ENCODE measurements at places on chromosomes 2 and 18.

DNA sequence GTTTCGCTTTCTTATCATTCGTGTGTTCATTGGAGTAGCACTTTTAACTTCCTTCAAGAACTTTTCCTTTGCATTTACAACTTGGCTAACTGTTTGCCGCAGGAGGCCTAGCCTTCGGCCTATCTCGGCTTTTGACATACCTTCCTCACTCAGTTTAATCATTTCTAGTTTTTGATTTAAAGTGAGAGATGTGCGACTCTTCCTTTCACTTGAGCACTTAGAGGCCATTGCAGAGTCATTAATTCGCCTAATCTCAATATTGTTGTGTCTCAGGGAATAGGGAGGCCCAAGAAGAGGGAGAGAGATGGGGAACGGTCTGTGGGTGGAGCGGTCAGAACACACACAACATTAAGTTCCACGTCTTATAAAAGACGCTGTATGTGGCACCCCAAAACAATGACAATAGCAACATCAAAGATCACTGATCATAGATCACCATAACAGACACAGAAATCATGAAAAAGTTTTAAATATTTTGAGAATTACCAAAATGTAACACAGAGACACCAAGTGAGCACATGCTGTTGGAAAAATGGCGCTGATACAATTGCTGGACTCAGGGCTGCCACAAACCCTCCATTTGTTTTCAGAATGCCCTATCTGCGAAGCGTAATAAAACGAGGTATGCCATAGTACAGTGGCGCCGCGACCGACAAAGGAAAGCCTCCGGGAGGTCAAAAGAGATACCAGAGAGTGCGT is 553 bp downstream of the TIGD1 start:
- DNase-seq: no peak

DNA sequence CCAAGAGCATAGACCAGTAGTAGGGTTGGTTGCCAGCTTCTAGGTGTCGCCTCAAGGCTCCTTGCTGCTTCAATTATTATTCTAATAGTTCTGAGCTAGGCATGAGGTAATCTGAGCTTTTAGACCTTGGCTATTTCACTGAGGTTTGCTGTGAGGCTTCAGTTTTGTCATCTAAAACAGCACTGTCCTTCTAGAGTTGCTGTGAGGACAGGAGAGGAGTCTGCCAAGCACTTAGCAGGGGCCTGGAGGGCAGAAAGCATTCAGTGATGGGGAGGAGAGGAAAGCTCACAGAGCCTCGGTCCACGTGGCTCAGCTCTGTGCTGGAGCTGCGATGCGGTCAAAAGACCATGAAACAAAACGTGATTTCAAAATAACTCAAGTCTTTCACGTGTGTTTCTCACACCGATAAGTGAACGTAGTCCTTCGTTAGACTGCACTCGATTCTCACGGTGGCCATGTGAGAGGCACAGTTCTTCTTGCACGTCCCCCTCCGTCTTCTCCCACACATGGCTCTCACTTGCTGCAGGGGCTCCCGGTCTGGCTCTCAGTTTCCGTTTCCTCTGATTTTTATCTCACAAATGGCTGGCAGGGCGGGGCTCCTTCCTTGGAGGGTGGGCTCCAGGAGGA is 113.7 kb downstream of the B3GNT2 start:
- DNase-seq: no peak

DNA sequence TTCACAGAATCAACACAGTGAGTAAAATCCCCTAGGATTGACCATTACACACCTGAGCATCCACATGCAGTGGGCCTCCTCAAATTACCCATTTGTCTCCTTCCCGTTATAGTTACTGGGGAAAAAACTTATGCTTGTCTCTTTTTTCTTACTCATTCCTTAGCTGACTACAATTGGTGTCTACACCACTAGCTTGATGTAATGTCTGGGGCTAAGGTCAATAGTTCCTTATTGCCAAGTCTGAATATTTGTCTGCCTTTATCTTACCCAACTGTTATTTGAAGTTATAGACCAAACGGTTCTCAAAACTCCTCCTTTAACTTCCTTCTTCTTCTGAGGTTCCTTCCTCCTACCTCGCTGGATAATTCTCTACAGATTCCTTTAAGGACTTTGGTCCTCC is 41.9 kb upstream of the TMEM17 start:
- no peak for DNase-seq

DNA sequence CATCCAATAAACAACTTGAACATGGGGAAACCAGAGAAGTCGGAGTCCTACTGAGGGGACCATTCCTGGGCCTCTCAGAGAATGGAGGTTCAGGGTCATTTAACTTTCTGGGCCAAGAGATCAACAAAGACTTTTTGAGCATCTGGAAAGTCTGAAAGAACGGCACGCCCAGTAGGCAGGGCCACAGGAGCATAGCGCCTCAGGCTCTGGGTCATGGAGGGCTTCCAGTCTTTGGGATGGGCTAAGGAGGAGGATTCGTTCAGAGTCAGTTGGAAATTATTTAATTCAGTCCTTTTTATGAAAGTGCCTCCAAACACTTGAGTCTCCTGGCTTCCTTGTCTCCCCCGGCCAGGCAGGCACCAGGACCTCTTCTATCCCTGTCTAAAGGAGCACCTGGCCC is 101.1 kb upstream of the GLI2 start:
- no peak for DNase-seq

- DNase-seq: no peak
Observed at GRCh38 chr2:113178891-113179290, 5.1 kb downstream of the PSD4 start.

GRCh38 chr2:107091163-107091864 is 205.3 kb upstream of the ST6GAL2 start:
- no peak for DNase-seq

- DNase-seq: no peak
Observed at GRCh38 chr2:228847684-228848083, 423.4 kb downstream of the PID1 start.

DNA sequence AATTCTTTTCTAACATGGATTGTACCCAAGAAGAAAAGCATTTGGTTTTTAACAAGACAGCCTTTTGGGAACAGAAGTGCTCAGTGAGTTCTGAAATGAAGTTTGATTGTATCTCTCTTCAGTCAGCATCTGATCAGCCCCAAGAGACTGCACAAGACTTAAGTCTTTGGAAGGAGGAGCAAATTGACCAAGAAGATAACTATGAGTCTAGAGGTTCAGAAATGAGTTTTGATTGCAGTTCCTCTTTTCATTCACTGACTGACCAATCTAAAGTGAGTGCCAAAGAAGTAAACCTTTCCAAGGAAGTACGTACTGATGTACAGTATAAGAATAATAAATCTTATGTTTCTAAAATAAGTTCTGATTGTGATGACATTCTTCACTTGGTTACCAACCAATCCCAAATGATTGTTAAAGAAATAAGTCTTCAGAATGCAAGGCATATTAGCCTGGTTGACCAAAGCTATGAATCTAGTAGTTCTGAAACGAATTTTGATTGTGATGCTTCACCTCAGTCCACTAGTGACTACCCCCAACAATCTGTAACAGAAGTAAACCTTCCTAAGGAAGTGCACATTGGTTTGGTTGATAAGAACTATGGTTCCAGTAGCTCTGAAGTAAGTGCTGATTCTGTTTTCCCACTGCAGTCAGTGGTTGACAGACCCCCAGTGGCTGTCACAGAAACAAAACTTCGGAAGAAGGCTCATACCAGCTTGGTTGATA is 31.2 kb downstream of the ZDBF2 start:
- DNase-seq: no peak

DNA sequence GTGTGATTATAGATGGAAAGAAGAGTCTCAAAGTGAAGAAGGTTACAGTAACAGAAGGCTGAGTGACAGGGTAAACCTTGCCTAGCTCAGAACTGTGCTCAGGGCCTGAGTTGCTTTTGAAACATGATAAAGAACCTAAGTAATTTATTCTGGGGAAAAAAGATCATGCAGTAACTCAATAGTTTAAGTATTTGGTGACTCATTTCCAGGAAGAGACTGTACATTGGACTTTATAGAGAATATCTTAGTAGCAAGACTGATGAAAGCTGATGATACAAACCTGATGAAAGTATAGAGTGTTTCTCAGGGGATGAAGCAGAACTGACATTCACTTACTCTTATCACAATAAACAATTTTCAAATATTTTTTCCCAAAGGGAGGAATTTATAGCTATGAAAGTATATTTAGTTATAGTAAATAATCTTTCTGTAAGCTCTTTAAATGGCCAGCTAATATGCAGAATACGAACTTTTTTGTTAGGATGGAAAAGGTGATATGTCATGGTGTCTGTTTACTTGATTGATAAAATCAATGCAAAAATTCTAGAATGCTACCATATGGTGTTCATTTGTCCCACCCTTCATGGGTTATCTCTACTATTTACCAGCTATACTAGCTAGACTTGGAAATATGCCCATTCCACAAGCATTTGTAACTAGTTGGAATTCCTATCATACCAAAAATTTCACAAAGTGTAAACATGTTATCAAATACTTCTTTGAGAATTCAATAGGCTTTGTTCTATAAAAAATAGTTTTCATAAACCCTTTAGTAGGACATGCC is 1265.5 kb upstream of the ACVR2A start:
- no peak for DNase-seq

DNA sequence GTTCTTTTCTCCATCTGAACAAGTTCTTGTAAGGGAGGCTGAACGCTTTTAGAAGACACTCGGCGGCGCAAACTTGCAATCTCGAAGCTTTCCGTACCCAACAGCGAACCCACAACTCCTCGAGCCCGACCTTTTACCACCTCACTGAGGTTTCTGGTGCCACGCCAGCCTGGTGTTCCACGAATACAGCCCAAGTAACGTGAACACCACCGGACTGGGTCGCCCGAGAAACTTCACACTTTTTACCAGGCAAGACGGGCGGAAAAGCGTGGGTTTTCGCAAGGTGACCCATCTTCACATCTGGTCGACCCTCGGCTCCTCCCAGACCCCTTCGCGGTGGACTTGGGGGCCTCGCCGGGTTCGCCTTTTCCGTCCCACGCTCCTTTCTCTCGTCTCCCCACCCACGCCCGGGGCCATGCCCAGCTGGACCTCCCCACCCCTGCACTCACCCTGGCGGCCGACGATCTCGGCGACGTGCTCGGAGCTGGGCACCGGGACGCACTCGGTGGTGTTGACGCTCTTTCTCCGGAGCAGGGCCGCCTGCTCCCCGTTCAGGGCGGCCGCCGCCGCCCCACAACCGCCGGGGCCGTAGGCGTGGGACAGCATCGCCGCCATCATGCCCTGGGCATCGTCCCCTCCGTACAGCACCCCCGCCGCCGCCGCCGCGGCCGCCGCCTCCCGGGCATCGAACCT is 1.2 kb downstream of the MEX3C start:
- DNase-seq: peak; percentile 70

DNA sequence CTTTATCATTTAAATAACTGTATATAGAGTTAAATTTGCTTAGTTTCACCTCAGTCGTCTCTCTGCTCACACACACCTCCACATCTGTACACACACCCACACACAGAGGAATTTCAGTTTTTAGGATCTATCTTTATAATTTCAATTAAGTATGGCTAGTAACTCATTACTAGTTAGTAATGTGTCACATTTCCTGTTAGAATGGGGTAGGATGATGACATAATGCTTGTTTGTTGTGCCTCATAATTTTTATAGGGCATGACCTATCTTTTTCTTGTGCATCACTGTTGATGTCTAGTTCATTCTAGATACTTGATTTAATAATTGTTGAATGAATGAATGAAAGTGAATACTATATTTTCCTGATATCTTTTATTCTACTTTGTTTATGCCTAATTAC is 108.6 kb downstream of the AGPS start:
- no peak for DNase-seq

DNA sequence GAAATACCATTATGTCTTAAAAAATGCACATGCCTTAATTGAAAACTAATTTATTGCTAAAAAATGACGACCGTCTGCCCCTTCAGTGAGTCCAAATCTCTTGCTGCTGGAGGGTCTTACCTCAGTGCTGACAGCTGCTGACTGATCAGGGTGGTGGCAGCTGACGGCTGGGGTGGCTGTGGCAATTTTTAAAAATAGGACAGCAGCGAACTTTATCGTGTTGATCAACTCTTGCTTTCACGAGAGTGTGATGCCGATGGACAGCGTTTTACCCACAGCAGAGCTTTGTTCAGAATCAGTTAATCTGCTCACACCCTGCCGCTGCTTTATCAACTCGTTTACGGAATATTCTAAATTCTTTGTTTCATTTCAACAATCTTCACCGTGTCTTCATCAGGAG is 21.2 kb upstream of the CTDP1 start:
- no peak for DNase-seq

- DNase-seq: no peak
Observed at GRCh38 chr2:1647417-1648240, 96.7 kb downstream of the PXDN start.

- DNase-seq: no peak
Observed at GRCh38 chr2:133326652-133327397, 241.4 kb downstream of the NCKAP5 start.

GRCh38 chr2:229282758-229283546 is 11.9 kb upstream of the PID1 start:
- no peak for DNase-seq

DNA sequence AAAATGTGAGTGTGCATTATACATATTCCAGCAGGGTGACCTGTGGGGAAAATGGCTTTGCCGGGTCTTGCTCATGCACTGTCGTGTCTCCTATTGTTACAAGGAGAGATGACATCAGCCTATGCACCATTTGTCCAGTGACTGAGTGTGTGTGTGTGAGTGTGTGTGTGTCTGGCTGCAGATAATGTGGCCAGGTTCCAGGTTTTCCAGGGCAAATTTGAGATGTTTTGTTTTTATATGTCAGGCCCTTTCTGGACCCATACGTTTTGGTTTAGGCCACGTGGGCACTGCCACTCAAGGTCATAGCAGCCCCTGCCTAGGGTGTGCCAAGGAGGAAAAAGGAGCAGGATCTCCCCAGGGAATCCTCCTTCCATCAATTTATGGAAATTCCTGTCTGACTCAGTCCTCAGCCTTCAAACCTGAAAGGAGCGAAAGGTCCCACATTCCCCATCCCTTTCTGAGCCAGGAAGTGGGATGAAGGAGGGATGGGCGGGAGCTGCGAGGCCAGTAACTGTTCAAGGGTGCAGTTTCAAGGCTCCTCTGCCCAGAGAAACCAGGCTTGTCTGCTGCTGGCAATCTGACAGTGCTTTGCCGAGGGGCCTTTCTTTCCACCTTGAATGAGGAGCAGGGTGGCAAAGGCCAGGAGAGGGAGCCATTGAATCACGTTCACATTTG is 93.0 kb upstream of the SMAD2 start:
- DNase-seq: peak; percentile 78

DNA sequence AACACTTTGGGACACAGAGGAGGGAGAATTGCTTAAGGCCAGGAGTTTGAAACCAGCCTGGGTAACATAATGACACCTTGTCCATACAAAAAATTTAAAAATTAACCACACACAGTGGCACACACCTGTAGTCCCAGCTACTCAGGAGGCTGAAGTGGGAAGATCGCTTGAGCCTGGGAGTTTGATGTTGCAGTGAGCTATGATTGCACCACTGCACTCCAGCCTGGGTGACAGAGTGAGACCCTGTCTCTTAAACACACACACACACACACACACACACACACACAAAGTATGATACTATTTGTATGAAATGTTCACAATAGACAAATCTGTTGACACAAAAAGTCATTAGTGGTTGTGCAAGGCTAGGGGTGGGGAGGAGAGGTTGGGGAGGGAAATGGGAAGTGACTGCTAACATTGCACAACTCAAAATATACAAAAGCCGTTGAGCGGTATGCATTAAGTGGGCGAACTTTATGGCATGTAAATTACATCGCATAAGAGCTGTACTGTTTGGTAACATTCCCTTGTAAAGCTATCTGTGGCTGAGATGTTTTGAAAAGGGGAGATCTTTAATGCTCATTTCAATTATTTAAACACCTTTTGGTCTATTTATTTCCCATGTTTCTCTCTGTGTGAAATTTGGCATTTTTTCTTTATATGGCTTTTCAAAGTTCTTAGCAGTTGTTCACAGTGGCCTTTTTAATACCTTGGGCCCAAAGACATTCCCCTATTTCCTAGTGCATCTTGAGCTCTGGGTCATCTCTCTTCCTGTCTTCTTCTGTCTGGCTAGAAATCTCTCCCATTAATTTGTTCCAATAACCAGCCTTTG is 58.9 kb upstream of the ZNF516 start:
- no peak for DNase-seq
